D721Med (cell line): ENCODE measurements at places on chromosomes 16 and 17.

GRCh38 chr17:5034651-5035050, 575 bp downstream of the SLC52A1 start:
- no peak for DNase-seq

DNA sequence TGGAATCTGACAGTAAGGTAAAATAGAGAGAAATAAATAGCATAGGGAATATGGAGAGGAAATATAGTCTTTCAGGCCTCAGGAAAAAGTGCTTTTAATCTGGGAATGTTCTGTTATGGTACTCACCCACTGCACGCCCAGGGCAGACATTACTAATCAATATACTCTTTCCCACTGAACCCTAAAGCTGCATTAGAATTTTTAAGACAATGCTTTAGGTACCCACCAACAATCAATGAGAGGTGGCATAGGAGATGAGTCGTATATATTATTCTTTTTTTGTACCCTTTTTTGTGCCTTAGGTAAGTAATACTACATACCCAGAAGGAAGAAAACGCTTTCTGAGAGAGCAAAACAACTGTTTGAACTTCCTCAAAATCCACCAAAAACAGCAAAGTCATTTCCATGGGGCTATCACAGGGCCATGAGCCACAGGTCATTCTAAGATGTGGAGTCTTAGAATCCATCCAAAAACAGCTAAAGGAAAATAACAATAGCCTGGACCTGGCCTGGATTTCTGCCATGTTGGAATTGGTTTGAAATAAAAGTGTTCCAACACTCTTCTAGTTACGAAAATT, 542.1 kb downstream of the XYLT1 start:
- no peak for DNase-seq

DNA sequence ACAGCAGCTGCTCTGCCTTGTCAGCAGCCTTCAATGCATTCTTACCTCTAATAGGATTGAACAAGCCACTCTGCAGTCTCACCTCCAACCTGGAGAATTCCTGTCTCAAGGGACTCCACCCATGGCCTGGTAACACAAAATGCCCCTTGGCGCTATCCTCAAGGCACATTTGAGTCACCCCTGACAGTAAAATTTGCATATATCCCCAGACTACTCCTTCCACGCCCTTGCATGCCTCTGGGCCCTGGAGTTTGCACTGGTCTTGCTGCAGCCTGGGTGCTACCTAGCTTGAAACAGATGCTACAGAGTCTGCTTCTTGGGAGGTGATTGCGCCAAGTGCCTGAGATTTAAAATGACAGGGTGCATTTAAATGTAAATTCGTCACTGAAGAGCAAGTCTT, 391.4 kb upstream of the MAF start:
- DNase-seq = no peak

DNA sequence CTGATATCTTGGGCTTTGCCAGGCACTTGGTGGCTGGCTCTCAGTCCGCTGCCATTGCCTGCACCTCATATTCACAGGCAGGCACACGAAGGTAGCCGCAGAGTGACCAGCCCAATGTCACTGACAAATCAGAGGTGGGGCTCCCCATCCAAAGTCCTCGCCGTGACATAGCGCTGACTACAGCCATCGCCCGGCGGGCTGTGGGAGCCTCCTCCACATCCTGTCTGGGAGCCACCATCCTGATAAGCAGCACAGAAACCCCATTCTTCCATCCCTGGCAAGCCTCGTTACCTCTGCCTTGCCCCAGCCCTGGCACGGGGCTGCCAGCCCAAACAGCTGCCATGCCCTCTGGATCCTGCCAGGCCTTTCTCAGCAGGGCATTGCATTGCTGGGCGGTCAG, 437.8 kb downstream of the SLC39A11 start:
- DNase-seq = no peak

GRCh38 chr17:79968116-79968515, 67.6 kb downstream of the TBC1D16 start:
- DNase-seq = no peak
